NCI-H1092 treated with DMSO at 0.1 percent for 48 hours (cell line): ENCODE measurements at places on chromosomes 4 and X.

DNA sequence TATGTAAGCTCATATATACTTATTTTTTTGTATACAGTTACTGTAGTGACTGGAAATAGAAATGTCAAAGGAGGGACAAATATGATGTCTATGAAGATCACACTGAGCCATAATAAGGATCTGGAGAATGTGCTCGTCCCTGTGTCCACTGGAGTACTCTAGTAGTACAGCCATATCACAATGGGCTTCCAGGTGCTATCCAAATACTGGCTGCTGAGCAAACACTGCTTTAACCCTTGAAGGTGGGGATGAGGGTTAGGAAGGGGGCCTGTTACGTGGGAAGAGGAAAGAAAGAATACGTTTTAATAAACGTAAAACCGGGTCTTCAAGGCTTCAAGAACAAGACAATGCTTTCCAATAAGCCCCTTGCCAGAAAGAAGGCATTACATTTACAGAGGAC lies 29.8 kb upstream of the TMEM150C start:
- peak; percentile 36 for DNase-seq

GRCh38 chrX:149799938-149800337 lies 18.2 kb downstream of the MAGEA9 start:
- DNase-seq, result peak; percentile 83

DNA sequence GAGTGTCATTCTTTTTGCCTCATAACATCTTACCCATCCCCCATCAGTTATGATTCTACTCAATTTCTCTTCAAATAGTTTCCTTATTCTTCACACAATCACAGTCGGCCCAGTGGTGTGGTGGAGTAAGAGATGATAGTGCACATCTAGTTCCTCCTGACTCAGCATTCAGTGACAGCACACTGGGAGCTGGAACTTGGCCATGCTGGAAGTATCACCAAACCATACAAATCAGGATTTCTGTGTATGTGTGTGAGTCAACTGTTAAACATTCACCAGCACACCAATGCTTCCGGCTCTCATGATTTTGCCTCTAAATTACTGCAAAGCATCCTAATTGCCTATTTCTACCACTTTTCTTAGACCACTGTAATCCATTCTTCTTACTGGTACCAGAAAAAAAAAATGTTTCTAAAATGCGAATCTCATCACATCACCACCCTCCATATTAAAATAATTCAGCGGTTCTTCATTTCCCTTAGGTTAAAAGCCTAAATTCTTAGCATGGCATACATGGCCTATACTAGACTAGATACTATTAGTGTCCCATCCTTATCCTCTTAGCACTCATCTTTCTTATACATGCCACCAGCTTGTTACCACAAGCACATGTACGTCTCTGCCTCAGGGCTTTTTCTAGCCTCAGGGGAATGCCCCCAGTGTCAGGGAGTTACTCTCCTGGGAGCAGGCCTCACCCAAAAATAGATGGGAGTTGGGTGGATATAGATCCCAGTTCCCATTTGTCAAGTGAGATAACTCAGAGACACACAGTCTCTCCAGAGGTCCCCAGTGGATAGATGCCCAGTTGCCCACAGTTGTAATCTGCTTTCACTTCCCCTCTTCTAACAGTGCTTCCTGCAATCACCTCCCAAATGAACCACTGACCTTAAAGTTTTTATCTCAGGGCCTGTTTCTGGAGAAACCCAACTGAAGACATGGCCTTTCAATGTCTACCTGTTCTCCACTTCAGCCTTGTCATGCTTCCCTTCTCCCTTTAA lies 49.2 kb upstream of the DDX53 start:
- no peak for DNase-seq

DNA sequence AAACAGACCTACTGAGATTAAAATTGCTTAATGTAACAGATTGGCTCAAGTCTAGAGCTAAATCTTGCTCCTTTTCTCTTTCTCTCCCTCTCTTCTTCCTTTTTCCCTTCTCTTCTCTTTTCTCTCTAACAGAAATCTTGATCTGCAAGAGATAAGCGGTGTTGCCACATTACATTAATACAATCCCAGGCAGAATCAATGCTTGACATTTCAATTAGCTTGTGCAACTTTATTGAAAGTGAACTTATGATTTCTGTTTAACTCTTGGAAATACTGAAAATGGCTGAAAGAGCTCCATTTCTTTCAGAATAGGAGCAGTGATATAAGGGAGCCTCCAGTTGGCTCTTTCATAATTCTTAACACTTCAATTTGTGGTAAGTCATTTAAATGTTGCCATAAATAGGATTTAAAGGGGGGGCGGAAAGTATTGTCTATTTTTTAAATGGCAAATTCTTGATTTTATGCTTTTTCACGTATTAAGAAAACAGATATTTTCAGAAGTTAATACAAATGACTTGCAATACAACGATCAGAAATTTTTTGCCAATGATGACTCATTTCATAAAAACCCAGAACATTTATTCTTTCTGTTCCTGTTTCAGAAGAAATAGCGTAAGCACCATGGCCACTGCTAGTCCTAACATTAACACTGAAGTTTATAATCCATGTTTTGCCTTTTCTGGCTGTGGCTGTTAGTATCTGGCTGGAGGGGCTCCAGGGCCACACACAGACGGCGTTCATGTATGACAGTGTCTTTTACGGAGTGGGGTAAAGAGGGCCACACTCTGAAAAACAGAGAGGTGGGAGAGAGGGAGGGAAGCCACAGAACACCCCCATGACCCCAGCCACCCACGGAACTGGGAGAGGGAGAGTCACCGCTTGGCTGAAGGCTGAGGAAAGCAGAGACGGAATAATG lies 115.7 kb upstream of the FAT1 start:
- DNase-seq, result no peak

DNA sequence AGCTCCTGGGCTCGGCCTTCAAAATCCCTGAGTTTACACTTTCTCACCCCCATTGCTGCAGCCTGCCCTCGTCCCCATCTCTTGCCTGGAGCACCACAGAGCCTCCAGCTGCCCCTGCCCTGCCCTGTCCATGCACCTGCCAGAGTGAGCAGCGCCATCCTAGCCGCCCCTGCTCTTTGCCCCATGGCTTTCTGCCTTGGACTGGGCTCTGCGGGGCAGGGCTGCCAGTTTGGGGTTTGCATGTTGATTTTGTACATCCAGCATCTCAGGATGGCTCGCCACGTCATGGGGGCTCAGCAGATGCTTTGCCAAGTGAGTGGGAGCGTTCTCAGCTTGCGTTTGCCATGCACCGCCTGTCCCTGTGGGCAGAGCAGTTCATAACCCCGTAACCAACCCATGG lies 67.1 kb upstream of the HGFAC start:
- no peak for DNase-seq

DNA sequence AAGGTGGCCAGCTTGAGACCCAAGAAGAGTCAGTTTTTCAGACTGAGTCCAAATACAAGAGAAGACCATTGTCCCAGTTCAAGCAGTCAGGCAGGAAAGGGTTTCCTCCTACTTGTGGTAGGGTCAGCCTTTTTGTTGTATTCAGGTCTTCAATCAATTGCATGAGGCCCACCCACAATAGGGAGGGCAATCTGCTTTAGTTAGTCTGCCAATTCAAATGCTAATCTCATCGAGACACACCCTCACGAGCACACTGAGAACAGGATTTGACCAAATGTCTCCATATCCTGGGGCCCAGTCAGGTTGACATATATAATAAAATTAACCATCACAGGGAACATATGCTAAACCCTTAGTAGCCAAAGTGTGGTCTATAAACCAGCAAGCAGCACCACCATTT lies 75.3 kb upstream of the FRMPD3 start:
- no peak for DNase-seq

- peak; percentile 2 for DNase-seq
Measured at GRCh38 chr4:110518889-110519490, 43.0 kb downstream of the ENPEP start.

GRCh38 chrX:113195949-113196348 lies 355.3 kb upstream of the AMOT start:
- DNase-seq, result no peak

GRCh38 chr4:24262084-24262483 lies 322.3 kb downstream of the DHX15 start:
- DNase-seq, result no peak

GRCh38 chr4:32117693-32118092 lies 1397.5 kb downstream of the PCDH7 start:
- DNase-seq, result peak; percentile 0
